ENCODE measurements at places on chromosomes 3 and 15.

DNA sequence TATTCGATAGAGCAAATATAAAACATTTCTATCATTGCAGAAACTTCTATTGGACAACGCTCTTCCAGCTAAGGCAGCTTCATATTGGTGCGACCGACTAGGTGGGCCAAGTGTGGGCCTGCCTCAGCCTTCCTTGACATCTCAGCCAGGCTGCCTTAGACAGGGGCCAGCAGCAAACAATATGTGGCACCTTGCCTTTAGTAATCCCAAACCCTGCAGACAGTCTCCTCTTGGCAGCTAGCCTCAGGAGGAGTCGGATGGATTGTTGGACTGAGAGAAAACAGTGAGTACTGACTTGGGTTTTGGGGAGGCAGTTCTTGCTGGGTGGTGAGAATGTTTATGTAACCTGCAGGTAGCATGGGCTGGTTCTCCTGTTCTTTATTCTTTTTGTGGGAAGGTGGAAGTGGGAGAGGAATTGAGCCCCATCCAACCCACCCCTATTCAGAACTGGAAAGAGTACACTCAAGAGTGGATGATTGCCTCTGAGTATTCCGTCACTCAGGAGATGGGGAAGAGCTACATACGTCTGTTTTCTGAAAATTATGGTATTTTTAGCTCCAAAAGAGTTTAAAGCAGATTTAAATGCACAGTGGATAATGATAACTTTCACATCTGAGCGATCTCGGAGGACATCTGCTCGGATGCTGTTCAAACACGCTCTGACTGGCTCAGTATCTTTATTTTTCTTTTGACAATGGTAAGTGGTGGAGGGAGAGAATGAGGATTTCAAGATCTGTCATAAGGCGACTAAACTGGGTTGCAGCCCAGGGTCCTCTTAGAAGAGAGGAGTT lies 47.2 kb downstream of the GPD1L start:
- no peak for DNase-seq

GRCh38 chr3:76134166-76134565 lies 348.8 kb upstream of the ZNF717 start:
- no peak for DNase-seq

DNA sequence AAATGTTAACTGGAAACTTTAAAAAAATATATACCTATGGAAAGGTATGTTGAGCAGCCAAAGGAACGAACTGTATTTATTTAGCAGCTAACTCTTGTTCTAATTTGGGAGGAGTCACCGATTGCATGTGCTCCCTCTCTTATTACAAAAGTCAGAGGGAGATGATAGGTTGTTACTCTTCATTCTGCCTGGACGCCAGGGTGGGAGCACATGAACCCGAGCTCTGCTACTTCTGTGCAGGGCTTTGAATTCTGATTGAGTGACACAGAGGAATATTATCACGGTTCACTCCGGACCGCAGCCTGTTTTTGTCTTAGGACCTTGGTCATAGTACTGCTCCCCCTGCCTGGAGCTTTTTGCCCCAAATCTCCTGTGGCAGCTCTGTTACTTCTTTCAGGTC lies 36.9 kb upstream of the LRIG1 start:
- DNase-seq = no peak

DNA sequence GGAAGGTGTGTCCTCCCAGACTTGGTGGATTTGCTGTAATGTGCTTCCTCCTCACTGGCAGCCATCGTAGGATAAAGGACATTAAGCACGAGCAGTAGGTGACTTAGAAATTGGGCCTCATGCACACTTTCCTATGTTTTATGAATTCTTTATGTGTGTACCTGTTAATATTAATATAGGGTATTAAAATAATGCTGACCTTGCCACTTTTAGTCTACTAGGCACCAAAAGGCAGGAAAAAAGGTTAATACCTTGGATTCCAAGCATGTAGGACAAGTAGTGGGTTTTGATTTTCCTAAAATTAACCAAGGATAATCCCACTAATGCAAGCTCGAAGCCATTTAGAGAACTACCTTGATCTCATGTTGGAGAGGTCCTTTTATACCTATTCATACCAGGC lies 55.9 kb downstream of the ADAMTSL3 start:
- no peak for DNase-seq

GRCh38 chr3:121411523-121411922 lies 134.3 kb downstream of the POLQ start:
- DNase-seq = no peak

DNA sequence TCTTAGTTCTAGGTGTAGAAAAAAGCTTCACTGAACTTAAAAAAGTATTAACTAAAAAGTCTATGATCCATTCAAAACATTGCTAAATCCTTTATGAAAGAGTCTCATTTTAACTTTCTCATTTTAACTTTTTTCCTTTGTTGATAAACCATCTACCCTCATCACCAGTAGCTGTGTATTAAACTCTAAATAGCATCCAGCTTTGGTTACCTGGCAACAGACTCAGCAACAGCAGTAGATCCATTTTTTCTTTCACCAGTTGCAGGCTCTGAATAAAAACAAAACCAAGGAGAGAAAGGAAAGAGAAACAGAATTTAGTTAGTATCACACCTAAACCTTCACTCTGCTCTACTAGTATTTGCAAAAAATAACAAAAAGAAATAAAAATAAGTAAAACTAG lies 51.6 kb downstream of the TP53BP1 start:
- no peak for DNase-seq

DNA sequence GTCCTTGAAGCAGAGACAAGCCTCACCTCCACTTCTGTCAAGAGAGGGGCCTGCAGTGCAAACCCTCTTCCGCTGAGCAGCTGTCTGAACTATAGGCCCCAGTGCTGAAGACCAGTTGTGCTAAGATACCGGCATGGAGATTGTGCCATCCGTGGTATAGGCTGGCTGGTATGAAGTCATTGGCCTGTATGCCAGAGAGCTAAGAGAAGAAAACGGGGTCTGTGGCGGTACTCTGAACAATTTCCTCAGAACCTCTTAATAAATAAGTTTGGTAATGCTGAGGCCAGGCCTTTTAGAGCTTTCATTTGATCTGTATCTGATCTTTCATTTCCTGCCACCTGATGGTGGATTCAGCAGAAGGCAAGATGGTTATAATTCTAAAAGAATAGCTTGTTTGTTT lies 123.0 kb downstream of the LRIG1 start:
- no peak for DNase-seq

GRCh38 chr15:66670762-66671580 lies 31.1 kb upstream of the SMAD6 start:
- peak; percentile 89 for DNase-seq

- DNase-seq = peak; percentile 22
These were observed 304.4 kb downstream of the FGF12 start for GRCh38 chr3:192422997-192423342.

GRCh38 chr15:43541785-43542184 lies 24.4 kb downstream of the MAP1A start:
- DNase-seq = no peak

DNA sequence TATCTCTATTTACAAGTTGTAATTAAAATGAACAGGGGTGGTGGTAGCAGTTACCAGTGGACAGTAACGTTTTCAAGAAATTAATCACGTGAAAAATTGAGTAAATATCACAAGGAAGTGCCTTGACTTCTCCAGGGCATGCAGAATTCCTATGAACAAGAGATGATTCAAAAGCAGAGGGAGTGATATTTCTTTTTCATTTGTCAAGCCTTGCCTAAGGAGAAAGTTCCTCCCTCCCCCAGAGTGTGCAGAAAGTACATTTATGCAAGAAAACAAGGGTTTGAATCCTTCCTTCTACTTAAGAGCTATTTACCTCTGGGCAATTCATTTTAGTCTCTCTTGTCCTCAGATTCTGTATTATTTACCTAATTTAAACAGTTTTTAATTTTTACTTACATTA lies 53.3 kb upstream of the ZNF385D start:
- DNase-seq = no peak

DNA sequence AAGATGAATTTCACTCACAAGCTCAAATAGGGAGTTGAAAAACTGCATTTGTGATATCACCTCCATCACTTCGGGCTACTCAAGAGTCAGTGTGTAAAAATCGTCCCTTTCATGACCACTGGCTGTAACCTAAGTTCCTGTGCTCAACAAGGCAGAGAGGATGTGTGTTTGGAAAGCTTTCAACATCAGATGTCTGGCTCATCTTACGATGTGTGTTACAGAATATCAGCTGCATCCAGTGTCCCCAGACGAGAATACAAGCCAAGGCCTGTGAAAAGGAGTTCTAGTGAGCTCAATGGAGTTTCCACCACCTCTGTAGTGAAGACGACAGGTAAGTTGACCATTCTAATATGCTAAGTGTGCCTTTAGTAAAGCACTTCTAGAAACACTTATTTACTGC lies 65.5 kb upstream of the ADAMTSL3 start:
- no peak for DNase-seq

Measured in HT-29 (cell line).